ENCODE measurements at places on chromosomes 1 and 21.

DNA sequence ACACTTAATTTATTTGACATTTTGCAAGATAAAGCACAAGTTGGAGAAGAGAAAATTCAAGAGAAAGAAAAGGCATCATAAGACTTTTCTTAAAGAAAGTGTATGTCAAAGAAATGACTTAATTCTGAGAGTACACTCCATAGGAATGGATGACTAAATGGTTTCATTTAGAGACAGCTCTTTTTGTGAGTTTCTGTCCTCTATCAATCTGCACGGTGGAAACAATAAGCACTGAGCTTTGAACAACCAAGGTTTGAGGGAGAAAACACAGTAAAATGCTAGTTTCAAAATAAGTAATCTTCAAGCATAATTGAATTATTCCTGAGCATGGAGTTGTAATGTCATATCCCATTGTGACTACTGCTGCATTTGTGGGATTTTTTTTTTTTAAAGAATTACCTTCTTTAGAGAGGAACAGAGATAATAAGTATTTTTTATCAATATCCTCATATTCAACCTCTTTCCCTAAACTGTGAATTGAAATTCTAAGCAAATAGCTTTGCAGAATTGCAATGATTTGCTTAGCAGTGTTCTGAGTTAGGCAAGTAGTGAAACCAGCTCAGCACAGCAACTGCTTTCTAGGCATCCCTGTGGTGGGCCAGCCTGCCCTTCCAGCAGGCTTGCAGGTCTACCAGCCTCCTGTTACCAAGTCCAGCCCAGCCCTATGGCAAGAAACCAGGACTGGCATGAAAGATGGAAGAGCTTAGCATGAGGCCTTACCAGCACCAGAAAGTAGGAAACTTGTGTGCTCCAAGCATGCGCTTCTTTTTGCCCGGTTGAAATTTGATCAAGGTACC, 38.2 kb downstream of the KCNJ6 start:
- DNase-seq, result no peak

DNA sequence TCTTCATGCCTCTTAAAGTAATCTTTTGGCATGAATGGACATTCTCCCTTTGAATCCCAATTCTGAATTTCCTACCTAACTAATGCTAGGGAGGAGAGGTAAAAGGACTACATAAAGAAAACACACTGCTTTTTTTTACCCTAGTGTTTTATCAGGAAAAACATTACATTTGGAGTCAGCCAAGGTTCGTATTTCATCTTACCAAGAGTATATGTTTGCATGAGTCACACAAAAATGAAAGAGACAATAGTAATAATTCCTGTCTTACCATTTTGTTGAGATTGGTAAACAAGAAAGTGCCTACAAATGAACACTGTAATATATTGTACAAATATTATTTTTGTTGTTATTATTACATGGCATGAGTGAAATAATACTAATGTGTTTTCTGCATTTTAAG, 112.9 kb upstream of the WARS2 start:
- no peak for DNase-seq

GRCh38 chr21:34017039-34017961, 56.1 kb upstream of the MRPS6 start:
- no peak for DNase-seq

- DNase-seq, result no peak
Measured at GRCh38 chr1:18676332-18676781, 45.7 kb downstream of the PAX7 start.

GRCh38 chr1:247368490-247369145, 37.0 kb upstream of the ZNF496 start:
- DNase-seq, result no peak

GRCh38 chr1:71223641-71224340, 143.0 kb upstream of the ZRANB2 start:
- DNase-seq, result no peak

DNA sequence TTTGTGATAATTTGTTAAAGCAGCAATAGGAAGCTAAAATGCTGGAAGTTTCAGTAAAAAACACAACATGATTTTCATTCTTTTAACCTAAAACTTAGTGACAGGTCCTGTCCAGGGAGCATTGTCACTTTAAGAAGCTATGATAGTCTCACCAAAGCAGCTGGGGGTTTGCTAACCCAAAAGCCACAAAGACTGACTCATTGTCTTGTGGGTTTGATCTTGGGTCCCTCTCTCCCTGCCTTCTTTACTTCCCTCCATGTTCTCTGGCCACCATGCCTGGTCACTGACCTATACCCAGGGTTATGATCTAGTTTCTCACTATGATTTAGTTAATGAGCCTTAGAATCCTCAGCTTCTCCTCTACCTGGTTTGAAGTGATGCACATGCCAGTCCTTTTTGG, 213.5 kb upstream of the PTGFR start:
- DNase-seq, result no peak

DNA sequence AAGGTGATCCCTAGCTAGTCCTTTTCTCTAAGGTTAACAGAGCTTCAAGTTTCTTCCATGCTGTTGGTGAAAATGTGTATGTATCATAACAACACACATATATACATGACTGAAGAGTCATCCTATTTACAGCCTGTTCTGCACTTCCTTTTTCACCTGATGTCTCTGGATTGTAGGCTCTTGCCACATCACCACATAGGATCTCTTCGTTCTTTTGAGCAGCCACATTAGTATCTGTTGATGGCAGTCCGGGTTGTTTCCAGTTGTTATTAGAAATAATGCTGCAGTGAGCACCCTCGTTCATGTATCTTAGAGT, 19.7 kb downstream of the MRPL37 start:
- no peak for DNase-seq

GRCh38 chr21:39525129-39525528, 73.4 kb downstream of the SH3BGR start:
- DNase-seq, result no peak

DNA sequence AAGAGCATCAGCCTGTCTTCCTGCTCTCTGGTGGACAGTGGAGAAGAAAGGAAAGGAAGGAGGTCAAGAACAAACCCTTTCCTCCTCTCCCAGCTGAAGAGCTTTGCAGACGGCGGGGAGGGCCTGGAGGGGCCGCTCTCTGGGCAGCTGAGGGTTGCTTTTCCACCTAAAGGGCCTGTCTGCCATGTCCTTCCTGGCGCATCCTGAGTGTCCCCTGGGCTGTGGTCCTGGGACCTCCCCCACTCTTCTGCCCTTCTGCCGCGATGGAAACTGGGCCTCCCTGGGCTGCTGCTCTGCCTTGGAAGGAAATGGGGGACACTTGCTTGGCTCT, 107.0 kb downstream of the ETS2 start:
- DNase-seq, result no peak

- no peak for DNase-seq
Measured at GRCh38 chr1:237045278-237046016, 3.5 kb downstream of the RYR2 start.

GRCh38 chr1:208820580-208821212, 576.5 kb upstream of the PLXNA2 start:
- no peak for DNase-seq

DNA sequence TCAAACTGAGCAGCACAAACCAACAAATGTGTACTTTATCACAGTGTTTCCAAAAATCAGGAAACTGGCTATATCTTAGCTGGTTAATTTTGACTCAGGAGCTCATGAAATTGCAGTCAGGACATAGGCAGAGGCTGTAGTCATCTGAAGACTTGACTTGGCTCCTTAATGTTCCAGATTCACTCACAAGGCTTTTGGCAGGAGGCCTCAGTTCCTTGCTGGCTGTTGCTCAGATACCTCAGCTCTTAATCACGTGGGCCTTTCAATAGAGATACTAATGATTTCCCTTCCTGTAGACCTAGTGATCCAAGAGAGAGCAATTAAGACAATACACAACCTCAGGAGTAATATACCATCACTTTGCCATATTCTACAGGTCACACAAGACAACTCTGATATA, 537.7 kb downstream of the BRINP3 start:
- no peak for DNase-seq

DNA sequence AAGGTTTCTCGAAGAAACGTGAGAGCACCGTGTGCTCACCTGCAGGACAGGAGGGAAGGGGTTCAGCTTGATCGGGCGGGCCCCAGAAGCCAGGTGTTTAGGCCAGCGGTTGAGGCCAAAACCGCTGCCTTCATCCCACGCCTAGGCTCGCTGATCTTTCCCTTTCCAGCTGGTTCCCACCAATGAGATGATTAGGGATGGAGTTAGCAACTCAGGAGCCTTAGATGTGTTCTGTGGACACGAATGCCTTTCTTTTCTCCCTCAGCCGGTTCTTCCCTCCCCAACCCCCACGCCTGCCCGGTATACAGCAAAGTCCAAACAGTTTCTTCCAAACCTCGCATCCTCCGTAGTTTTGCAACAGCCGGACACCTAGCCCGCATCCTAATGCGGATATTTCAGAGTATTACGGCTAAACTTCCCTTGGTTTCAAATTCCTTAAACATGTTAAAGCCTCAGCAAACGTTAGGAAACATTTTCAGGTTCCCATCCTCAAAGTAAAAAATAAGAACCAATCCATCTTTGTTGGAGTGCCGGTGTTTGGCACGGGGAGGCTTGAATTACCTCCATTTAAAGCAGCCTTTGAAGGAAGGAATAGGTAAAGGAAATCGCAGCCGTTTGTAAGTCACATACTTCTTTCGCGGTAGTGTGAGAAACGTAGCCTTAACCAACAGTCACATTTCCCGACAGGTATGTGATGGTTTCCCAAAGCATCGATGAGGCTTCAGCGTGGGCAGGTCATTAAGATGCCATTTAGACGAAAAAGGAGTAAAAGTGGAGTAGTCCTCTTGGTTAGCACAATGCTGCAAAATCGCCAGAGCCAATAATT, 1.1 kb downstream of the LRRC8C start:
- DNase-seq, result peak; percentile 8

DNA sequence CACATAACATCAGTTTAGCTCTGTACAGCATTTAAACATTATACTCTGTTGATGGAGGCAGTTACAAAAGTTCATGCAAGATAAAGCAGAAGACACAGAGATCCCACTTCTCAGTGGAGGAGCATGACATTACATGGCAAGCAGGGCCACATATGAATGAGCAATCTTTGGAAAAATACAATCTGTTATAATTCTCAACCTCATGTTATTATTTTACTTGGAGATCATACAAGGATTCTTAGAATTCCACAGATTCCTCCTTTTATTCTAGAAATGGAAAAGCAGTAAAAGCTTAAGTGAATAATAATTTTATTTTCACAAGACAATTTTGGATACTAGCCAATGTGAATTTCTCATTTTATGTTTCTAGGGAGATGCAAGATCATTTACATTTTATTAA, 66.6 kb downstream of the IFI44 start:
- no peak for DNase-seq

- DNase-seq, result no peak
Measured at GRCh38 chr1:45526135-45526644, 4.5 kb upstream of the PRDX1 start.

GRCh38 chr21:43308101-43308814, 118.7 kb downstream of the SIK1 start:
- DNase-seq, result no peak

Data from stimulated activated CD8-positive, alpha-beta memory T cell treated with anti-CD3 and anti-CD28 coated beads, Interleukin-7, amount 100 ng/mL, for 4 hours (primary cell).